ENCODE measurements at places on chromosomes 2 and 18.

GRCh38 chr2:113174376-113174750, 592 bp downstream of the PSD4 start:
- no peak for DNase-seq

DNA sequence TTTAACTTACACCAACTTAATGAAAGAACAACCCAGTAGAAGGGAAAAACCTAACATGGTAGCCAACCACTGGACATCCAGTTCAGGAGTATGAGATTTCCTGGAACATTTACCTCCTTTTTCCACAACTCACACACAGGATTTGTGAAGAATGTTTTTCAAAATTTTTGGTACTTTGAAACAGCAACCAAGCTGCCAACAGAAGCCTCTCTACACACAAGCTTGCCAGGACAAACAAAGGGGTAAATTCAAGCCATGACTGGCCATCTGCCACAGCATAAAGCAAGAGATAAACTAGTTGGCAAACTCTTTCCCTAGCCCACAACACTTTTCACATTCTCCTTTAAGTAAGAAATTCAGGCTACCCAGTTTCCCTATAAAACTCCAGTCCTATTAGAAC, 21.4 kb downstream of the MGAT4A start:
- no peak for DNase-seq

GRCh38 chr2:55771612-55772011, 78.0 kb upstream of the PNPT1 start:
- DNase-seq: peak; percentile 57

DNA sequence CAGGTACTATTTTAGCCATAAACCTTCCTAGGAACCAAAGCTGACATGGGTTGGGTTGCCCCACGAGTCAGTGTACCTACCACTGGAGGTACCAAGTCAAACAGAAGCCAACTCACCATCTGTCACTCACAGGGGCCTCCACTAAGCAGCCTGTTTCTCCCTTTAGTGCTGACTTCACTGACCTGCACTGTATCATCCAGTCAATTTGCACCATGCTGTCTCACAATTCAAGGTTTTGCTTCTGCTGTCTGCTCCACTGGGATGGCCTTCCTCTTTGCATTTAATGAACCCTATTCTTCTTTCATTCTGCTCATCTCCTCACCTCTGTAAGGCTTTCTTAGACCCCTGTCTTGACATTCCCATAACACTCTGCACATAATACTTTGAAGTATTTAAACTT, 47.2 kb downstream of the EIF2AK3 start:
- DNase-seq: no peak

- DNase-seq: no peak
These were observed 125.0 kb downstream of the XRCC5 start for GRCh38 chr2:216234106-216234505.

DNA sequence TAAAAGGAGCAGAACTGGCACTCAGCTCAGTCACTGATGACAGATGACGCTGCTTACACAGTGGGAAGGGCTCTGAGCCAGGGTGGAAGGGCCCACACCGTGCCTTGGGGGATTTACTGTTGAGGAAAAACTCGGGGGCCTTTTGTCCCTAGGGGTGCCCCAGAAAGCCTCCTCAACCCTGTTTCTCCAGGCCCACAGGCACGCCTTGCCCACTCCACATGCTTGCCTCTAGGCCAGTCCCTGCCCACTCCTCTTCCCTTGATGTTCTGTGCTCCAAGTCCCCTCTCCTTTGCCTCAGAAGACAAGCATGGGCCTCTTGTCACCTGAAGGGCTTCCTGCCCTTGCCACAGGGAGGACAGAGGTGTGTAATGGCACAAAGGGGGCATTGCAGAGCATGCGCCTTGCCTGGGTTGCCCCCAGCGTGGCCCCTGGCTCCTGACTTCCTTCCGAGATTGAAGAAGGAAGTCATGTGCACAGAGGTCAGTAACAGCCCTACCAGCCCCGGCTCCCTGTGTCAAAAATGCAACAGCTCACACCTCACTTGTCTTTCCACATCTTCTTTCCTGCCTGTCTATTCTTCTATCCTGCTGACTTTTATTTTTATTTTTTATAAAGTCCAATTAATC, 65.1 kb downstream of the LIPG start:
- no peak for DNase-seq

GRCh38 chr2:219403861-219404260, 14.3 kb upstream of the DES start:
- DNase-seq: no peak

DNA sequence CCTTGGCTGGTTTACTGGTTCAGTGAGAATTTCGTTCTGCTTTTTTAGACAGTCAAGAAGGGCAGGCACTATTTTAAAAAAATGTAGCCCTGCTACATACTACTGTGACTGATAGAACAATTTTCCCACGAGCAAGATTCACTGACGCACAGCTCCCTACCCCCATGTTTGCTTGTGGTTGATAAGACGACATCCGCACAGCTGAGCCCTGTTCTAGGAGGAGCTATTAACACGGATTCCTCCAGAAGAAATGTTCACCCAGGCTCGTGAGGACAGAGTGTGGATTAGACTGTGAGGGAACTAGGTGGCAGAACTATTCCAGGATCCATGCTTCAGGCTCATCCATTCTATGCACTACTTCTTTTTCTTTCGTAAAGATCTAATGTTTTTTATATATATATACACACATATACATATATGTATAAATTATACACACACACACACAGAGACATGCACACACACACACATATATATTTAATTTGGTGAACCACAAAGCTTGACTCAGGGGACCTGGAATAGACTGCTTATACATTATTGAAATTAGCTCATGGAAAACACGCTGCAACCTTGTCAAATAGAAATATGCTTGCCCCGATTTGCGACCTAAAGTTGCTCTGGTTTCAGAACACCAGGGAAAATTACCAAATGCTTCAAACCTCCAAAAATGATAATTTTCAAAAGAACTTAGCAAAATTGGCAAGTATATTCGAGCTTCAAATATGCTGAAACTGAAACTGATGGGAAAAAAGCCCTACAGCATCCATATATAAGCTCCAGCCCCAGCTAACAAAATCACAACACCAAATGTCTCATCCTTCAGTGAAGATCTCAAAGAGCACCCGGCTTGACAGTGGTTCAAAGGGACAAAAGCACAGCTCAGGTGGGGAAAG, 370.4 kb downstream of the SOCS6 start:
- DNase-seq: no peak

- DNase-seq: no peak
These were observed 190.1 kb downstream of the MGAT5 start for GRCh38 chr2:134443814-134444480.

DNA sequence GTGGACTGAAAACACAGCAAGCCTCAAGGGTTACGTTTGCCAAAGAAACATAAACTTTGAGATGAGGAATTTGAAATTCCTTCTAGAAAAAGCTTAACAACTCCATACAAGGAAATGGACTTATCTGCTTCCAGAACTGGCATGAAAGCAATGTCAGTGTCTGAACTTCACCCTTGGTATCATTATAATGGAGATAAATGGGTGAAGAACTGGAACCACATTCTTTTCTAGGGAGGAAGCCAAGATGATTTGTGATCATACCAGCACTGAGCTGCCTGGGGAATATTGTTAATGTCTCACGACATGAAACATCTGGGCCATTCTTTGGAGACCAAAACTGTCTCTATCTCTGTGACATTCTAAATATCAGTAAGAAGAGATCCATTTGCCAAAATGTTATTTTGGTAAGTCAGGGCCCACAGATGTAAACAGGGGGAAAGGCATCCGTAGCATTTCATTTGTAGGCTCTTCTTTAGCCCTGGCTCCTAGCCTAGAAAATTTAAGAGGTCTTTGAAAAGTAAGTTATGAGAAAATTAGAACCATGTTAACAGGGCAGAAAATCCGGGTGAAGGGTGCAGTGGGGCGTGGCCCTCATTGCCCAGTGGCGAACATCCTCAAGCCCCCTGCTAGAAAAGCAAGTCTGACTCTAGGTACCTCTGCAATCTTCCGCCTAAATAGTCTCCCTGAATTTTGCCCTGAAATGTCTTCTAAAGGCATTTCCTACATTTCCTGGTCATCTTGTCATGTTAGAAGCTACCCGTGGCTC, 295.3 kb upstream of the EPAS1 start:
- DNase-seq: no peak

DNA sequence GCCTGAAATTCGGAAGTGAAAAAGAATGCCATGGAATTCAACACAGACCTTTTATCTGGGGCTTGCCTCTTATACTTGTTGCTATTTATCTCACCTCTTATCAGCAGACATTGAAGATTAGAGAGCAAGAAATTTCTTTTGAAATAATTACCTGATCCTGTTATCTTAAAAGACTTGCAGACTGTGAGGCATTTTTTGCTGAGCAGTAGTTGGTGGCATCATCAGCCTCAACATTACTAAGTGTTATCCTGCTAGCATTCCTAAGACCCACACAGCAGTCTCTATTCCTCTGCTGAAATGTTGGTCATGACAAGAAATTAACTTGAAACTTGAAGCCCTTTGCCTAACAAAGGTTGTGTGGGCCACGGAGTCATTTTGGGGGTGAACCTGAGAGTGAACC, 186.5 kb downstream of the TRIB2 start:
- no peak for DNase-seq

- no peak for DNase-seq
These were observed 160.3 kb downstream of the SEPTIN10 start for GRCh38 chr2:109453371-109453995.

DNA sequence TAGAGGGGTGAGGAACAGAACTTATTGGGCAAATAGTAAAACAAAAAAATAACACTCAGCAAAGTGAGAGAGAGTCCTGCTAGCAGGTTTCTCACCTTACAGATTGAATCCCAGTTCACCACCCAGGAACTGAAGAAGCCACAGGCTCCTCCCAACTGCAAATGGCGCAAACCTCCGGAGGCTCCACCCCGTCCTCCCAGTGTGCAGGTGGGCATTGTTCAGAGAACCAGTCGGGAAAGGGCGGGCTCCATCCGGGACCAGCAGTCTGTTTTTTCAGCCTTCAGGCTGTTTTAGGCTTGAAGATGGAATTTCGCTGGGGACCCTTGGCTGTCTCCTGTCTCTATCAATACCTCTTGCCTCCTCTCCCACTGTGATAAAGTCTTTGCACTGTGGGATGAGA, 317.5 kb downstream of the PARD3B start:
- DNase-seq: no peak

GRCh38 chr2:55519938-55520885, 694 bp downstream of the CFAP36 start:
- DNase-seq: no peak

DNA sequence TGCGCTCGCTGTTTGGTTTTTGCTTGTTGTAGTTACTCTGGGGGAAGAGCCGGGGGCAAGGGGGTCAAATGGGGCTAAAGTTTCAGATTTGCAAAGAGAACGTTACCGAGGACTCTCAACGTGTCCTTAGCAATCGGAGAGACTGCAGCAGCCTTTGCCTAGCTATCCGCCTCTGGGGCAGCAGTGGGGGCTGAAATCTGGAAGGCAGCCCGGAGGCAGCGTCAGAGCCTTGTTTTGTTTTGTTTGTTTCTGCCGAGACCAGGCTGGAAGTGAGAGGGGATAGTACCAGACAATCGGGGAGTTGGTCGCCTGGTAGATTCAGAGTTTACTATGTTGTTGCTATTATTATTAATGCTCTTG, 1.2 kb downstream of the CDH20 start:
- no peak for DNase-seq

DNA sequence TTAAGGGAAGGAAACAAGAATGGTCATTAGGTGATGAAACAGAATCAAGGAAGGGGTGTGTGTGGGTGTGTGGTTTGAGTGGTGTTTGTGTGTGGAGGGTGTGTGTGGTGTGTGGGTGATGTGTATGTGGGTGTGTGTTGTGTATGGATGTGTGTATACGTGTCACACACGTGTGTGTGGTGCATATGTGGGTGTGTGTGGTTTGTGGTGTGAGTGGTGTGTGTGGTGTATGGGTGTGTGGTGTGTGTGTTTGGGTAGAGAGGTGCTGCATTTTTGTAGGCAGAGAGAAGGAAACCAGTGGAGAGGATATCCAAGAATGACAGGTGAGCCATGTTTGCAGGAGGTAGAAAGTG, 1.1 kb upstream of the CEP192 start:
- no peak for DNase-seq

GRCh38 chr18:67514901-67515540, 1.5 kb downstream of the DSEL start:
- no peak for DNase-seq

GRCh38 chr2:100761365-100761764, 58.6 kb upstream of the NPAS2 start:
- DNase-seq: no peak

GRCh38 chr2:169676357-169676756, 17.8 kb downstream of the CFAP210 start:
- no peak for DNase-seq

- DNase-seq: no peak
These were observed 10.6 kb upstream of the PROC start for GRCh38 chr2:127407661-127408003.

GRCh38 chr2:24262421-24262970, 87.6 kb downstream of the FAM228A start:
- DNase-seq: no peak

DNA sequence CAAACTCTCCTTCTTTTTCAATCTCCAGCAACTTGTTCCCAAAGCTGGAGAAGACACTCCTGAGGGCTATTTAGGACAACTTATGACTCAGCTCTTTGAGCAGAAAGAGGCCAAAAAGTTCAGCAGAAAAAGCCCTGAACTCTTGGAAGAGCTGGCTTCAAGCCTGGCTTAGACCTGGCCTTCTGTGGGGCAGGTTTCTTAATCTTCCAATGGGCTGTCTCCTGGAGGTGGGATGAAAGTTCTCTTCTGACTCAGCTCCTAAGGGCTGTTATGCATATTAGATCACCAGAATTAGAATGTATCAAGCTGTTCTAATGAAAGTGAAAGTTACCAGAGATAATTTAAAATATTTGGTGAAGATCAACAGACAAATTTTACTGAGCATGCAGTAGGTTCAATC, 129.4 kb downstream of the RAD51AP2 start:
- DNase-seq: no peak

DNA sequence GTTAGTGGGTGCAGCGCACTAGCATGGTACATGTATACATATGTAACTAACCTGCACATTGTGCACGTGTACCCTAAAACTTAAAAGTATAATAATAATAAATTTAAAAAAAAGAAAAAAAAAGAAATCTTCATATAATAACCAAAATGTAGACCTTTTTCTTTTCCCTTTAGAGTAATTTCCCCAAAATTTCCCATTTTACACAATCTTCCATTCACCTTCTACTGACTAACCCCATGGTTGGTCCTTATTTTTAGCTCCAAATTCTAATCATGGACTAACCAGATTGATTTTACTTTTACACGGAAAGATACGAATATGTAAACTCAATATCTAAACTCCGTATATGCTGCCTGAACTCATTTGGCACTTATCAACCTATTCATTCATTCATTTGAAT, 7.7 kb downstream of the KCTD18 start:
- no peak for DNase-seq

Measured in NCI-H1694 treated with DMSO at 0.1 percent for 48 hours (cell line).